GM13977 (cell line): ENCODE measurements at places on chromosomes 1 and 21.

GRCh38 chr1:234659538-234659937 is 49.6 kb upstream of the IRF2BP2 start:
- DNase-seq, result no peak

GRCh38 chr1:90963651-90964050 is 58.2 kb downstream of the ZNF644 start:
- DNase-seq, result no peak

DNA sequence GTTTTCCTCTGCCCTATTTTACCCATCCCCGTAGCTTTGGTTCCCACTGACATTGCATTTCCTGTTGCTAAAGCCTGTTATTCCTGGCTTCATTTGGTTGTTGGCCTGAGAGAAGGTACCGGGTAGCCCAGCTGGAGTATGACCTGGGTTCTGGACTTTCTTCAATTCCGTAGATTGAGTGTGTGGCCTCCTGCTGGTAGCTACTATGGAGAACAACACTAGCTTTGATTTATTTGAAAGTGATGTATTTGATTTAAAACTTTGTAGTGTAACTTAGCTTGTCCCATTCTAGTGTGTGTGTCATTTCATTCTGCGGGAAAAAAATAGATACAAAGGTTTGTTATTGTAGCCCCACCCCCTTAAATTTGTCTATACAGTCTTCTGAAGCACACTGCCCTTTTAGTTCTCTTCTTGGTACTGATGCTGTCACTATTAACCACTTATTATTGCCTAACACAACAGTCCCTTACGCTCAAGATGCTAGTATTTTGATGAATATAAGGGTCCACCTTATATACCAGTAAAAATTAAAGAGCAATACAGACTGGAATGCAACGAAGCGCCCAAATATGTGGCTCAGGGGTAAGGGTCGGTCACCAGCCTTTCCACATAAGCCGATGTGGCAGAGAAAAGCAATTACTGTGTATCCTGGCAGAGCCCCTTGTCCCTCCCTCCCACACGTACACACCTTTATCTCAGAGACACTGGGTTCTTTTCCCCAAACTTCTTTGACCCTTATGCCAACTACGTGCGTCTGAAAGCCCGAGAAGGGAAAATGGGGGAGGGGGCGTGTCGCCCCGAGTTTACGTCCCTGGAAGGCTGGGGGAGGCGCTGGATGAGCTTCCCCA is 643 bp upstream of the MOV10 start:
- no peak for DNase-seq

DNA sequence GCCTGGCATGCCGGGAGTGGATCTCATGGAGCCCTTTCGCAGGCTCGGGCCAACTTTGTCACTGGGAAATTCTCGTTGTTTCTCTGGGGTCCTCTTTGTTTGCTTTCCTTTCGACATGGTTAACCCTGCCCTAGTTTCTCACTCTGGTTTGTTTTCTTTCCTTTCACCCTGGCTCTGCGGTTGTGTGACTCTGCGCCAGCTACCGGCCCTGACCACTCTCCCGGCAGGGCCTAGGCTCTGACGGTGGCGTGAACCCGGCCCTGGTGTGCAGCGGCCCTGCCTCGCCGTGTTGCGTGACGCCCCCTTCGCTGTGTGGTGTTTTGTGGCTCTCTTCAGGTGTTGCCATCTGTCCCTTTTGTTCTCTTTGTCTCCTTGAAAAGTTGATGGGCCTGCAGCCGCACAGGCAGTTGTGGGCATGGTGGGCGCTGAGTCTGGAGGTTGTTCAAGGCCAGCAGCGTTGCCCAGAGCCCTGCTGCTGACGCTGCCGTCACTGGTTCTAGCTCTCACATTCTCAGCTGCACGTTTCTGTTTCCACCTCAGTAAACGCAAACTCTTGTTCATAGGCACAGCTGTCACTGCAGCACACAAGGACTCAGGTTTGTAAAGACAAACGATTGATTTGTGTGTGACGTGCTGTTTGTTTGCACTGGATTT is 64.6 kb upstream of the DIP2A start:
- no peak for DNase-seq

GRCh38 chr1:155279268-155279667 is 2.0 kb downstream of the HCN3 start:
- no peak for DNase-seq

DNA sequence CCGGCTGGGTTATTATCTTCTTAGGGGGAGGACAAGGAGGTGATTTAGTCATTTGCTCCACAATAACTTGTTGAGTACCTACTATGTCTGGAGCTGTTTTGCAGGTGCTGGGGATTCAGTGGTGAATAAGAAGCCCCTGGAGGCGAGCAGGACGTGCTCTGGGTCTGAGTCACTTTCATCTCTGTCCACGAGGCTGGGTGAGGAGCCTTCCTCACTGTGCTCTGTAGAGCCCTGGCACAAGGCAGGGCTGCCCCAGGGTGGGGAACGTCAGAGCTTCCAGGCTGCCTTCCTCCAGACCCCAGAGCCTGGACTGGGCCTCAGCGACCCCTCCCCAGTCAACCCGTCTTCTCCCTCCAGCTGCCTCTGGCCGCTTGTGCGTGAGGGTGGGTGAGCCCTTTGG is 2.5 kb upstream of the PADI6 start:
- no peak for DNase-seq

DNA sequence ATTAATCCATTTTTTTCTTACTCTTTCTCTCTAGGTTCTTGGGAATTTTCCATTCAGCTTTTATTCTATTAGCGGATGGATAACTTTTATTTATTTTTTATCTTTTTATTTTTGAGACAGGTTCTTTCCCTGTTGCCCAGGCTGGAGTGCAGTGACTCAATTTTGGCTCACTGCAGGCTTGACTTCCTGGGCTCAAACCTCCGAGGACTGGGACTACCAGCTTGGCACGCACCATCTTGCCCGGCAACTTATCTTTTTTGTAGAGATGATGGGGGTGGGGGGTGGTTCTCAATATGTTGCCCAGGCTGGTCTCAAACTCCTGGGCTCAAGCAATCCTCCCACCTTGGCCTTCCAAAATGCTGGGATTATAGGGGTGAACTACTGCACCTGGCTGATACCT is 36.1 kb upstream of the CHIT1 start:
- DNase-seq, result no peak

DNA sequence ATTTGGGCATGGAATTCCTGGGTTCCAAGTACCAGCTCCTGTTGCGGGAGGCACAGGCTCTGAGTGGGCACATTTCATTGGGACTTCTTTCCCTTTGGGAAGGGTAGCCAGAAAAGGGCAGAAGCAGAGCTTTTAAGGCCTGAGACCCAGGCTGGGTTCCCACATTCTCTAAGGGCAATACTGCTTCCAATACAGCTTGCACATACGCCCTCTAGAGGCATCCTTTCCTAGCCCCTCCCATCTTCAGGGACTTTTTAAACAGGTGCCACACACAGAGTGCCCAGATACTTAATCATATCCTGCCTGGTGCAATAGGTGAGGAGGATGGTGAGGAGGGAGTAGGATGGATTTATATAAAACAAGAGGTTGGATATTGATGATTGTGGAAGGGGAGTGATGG is 5.7 kb downstream of the GPR88 start:
- DNase-seq, result peak; percentile 55

GRCh38 chr21:42146273-42146805 is 72.6 kb upstream of the ABCG1 start:
- no peak for DNase-seq

- no peak for DNase-seq
Measured at GRCh38 chr1:37325010-37325409, 149.4 kb upstream of the ZC3H12A start.

DNA sequence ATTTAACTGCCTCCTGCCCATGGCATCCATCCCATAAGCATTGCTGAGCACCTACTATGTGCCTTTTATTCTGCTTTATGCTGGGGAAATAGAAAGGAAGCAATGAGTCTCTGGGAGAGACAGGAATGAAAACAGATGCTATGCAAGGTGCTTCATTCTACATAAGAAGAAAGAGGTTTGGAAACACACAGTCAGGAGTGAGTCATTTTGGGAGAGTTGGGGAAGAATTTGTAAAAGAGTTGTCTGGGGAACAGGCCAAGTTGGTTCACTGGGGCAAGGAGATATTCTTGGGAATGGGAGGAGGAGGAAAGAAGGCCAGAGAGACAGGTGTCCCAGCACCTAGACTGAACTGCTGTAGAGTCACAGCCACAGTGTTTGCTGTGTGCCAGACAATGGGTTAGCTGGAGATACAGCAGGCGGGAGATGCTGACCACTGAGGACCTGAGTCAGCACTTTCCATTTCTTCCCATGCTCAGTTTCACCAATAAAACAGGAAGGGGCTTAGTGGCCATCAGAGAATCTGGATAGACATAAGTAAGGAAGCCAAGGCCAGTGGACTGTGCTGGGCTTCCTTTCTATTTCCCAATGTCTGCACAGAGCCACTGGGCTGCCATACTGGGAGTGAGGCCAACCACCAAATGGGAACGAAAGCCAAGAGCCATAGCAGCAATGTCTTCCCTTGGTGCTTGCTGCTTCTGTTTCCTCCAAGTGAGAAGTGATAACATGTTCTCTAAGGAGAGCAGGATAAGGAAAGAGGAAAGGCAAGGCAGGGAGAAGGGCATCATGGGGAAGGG is 187.7 kb upstream of the USP24 start:
- DNase-seq, result no peak

GRCh38 chr1:228085287-228085951 is 2.9 kb downstream of the ARF1 start:
- no peak for DNase-seq

DNA sequence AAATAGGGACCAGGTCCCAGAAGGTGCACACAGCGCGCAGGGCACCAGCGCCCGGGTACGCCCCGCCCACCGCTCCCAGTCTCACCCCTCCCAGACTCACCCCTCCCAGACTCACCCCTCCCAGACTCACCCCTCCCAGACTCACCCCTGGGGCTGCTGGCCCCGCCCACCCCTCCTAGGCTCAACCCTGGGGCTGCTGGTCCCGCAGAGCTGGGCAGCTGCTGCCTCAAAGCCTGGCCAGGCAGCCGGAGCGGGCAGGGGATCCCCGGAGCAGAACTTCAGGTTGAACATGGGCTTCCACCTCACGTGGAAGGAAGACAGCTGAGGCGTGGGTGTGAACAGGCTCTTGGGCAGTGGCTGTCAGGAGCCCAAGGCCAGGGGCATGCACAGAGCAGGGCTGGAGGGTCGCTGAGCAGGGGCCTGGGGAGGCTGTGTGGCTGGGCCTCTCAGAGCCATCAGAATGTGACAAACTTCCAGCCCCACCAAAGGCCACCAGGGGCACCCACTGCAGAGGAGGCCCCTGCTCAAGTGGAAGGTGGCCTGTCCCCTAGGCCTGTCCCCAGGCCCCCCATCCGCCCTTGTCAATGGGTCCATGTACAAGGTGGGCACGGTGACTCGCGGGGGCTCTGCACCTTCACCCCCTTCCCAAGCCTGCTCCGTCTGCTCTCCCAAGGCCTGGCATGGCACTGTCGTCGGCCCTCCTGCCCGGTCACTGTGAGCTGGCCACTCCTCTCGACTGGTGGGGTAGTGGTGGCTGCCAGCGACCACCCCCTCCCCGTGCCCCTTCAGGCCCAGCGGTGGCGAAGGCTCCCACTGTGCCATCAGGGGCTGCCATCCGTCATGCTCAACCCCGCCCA is 20.4 kb upstream of the SUMO3 start:
- DNase-seq, result no peak

- DNase-seq, result no peak
Measured at GRCh38 chr1:15436881-15437442, 1.3 kb upstream of the CTRC start.

DNA sequence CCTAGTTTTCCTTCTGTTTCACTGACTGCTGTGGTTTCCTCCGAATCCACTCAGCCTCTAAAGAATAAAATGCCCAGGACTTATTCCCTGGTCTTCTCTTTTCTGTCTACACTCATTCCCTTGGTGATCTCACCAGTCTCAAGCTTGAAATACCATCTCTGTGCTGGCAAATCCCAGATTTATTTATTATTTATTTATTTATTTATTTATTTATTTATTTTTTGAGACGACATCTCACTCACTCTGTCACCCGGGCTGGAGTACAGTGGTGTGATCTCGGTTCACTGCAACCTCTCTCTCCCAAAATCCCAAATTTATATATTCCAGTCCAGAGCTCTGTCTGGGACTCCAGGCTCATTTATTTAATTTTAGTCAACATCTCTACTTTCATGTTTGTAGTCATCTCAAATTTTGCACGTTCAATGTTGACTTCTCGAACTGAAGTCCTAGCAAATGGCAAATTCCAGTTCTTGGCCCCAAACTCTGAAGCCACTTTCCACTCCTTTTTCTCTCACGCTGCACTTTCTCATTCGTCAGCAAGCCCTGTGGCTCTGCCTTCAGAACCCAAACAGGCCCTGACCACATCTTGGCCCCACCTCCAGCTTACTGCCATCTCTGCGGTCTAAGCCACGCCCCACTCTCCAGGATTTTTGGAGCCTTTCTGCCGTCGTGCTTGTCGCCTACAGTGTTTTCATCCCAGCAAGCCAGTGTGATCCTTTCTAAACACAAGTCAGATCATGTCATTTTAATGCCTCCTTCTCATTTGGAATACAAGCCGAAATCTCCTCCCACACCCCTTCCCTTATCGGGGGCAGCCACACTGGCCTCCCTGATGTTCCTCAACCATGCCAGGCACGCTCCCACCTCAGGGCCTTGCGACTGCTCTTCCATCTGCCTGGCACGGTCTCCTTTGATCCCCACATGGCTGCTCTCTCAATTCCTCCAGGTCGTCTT is 14.2 kb upstream of the TENT5B start:
- DNase-seq, result no peak

GRCh38 chr1:12529640-12530174 is 88.3 kb downstream of the DHRS3 start:
- no peak for DNase-seq

DNA sequence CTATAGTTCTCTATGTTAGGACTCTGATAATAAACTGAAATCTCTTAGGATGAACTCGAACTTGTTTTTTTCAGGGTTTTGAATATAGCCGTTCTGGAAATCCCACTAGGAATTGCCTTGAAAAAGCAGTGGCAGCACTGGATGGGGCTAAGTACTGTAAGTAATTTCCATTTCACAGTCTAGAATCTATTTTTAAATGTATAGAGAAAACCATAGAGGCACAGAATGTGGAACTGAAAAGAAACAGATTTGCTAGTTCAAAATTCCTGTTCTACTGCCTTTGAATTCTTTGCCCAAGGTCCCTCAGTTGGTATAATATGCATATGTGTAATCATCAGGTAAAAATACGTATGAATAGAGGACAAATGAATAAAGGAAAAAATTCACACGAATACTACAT is 4.8 kb downstream of the CTH start:
- DNase-seq, result no peak

GRCh38 chr1:98143403-98143802 is 222.6 kb upstream of the DPYD start:
- no peak for DNase-seq

DNA sequence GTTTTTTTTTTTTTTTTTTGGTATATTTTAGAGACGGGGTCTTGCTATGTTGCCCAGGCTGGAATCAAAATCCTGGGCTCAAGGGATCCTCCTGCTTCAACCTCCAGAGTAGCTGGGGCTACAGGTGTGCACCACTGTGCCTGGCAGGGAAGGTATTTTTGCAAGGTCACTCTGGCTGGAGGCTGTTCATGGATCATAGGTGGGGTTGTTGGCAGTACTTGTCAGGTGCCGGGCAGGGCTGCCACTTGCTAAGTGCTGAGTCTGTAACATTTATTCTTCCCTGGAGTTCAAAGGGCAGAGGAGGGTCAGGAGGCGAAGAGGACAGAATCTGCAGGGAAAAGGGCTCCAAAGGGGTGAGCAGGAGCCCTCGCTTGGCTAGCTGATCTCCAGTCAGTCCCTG is 24.1 kb downstream of the A3GALT2 start:
- DNase-seq, result no peak
